Activated CD8-positive, alpha-beta T cell treated with anti-CD3 and anti-CD28 coated beads, Interleukin-2, amount 10 ng/mL, durations not matched to agents 7 days and 5 days (primary cell): ENCODE measurements at places on chromosomes 7 and 10. TPM values are rescaled to one million over a fixed set of nuclear protein-coding genes. Genes with fewer than 3 reads are reported as not detected.

The ANKRD30A gene
- not detected for total RNA-seq

The SDK1 gene
- total RNA-seq: 0.03 TPM

The HOXA1 gene
- total RNA-seq: 0.89 TPM

GRCh38 chr7:46291050-46291438 is 370.0 kb upstream of the IGFBP3 start:
- H3K27me3 ChIP-seq: no peaks in the 10 kb centered on the region
- no peaks in the 10 kb centered on the region for H3K36me3 ChIP-seq
- H3K4me3 ChIP-seq: no peak overlapping the region
- H3K4me1 ChIP-seq: no peaks in the 10 kb centered on the region

GRCh38 chr10:43218206-43218950 is 48.5 kb downstream of the RASGEF1A start:
- H3K4me1 ChIP-seq: peaks cover 4% of the 10 kb centered on the region
- no peak overlapping the region for H3K27ac ChIP-seq
- peaks cover 14% of the 10 kb centered on the region for H3K27me3 ChIP-seq
- no peaks in the 10 kb centered on the region for H3K36me3 ChIP-seq
- no peak for DNase-seq
- no peak overlapping the region for H3K4me3 ChIP-seq

DNA sequence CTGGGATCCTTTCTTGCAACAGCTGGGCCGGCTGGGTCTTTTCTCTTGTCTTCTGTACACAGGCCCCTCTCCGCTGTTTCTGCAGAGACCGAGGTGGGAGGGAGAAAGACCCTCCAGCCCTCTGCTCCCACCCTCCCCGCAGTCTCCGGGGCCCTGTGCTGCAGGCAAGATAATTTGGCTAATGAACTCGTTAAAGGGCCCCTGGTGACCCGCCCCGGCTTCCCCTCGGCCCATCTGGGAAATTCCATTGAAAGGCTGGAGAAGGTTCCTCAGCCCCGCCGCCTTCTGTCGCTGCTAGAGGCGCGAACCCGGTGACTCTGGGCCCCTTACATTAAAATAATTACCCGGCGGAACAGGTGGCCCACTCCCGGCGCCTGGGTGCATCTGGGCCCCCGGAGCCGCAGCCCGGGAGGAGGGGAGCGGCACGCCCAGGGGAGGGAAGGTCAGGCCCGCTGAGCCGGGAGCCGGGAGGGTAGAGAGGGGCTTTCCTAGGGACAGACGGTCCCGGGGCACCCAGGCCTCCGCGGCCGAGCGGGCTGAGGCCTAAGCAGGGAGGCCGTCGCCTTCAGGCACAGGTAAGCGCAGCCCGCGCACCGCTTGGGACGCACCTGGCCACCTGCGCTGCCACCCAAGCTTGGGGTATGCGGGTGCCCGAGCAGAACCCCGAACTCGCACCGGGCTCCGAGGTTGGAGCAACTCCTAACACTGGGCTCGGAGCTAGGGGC is 7.3 kb upstream of the MNX1 start:
- no peak overlapping the region for H3K27ac ChIP-seq
- H3K27me3 ChIP-seq: peaks cover 72% of the 10 kb centered on the region
- no peak overlapping the region for H3K4me3 ChIP-seq
- peaks cover 23% of the 10 kb centered on the region for H3K4me1 ChIP-seq
- no peaks in the 10 kb centered on the region for H3K36me3 ChIP-seq

DNA sequence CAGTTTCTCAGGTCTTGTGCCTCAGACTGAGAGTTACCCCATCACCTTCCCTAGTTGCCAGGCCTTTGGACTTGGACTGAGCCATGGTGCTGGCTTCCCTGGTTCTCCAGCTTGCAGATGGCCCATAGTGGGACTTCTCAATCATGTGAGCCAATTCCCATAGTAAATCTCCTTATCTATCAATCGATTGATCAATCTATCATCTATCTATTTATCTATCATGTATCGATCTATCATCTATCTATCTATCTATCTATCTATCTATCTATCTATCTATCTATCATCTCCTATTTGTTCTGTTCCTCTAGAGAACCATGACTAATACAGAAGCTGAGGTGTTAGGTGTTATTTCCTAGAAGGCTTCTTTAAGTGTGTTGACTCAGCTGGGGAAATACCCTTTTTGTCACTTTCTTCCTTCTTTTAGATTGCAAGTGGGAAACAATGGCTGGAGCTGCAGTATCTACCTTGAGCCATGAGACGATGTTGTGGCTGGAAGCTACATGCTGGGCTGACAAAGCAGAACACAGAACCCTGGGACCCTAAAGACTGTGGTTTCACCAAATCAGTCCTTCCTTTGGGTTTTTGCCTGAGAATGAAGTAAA is 234.7 kb upstream of the GLI3 start:
- H3K27ac ChIP-seq: no peak overlapping the region
- no peak for DNase-seq
- H3K4me3 ChIP-seq: no peak overlapping the region
- no peaks in the 10 kb centered on the region for H3K4me1 ChIP-seq
- H3K27me3 ChIP-seq: no peaks in the 10 kb centered on the region
- no peaks in the 10 kb centered on the region for H3K36me3 ChIP-seq

DNA sequence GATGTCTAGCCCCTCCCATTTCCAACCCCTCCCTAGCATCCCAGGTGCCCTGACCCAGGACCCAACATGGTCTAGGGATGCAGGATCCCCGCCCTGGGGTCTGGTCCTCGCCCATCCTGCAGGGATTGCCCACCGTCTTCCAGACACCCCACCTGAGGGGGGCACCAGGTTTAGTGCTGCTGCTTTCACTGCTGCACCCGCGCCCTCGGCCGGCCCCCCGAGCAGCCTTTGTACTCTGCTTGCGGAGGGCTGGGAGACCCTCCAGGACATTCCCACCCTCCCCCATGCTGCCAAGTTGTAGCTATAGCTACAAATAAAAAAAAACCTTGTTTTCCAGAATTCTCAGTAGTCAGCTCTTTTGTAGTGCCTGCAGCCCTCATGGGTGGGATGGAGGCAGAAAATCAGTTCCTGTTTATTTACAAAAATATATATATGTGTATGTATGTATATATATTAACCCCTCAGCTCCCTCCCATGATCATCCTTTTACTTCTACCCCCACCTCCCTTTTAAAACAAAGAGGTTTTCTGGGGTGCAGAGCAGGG is 9.7 kb downstream of the ZYX start:
- H3K27ac ChIP-seq: no peak overlapping the region
- peaks cover 37% of the 10 kb centered on the region for H3K4me1 ChIP-seq
- no peak for DNase-seq
- H3K4me3 ChIP-seq: no peak overlapping the region
- no peaks in the 10 kb centered on the region for H3K27me3 ChIP-seq

DNA sequence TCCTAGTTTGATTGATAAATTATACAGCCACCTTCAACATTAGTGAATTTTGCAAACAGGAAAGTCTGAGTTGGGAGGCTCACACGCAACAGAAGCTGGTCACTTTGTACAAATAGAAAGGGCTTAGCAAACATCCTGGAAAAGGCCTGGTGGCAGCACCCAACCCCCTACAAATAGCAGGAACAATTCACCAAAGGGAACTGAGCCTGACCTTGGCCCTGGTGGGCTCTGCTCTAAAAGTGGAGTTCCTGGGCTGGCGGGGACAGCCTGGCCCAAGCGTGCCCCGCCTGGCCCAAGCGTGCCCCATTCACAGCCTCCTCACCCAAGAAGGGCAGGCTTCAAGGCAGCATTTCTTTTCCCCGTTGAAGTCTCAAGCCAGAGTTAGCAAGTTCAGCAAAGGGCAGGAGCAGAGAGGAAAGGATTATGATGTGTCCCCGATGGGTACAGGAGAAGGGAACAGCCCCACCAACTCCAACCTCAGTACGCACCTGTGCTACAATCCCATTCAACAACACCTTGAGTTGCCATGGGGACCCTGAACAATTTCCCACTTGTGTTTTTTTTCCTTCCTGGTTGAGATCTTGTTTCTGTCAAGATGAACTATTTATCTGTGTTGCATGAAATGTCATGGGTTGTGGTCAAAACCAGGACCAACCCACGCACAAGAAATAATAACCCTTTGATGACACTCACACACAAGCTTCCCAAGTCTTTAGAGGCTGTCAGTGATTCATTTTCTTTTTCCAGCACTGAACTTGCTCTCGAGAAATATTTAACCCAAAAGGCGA is 43.4 kb downstream of the RGS10 start:
- H3K4me3 ChIP-seq: no peak overlapping the region
- peaks cover 70% of the 10 kb centered on the region for H3K36me3 ChIP-seq
- H3K4me1 ChIP-seq: peaks cover 92% of the 10 kb centered on the region
- DNase-seq: no peak
- H3K27ac ChIP-seq: peak overlapping the region; percentile 70

- DNase-seq: no peak
- peak overlapping the region; percentile 53 for H3K27ac ChIP-seq
- H3K27me3 ChIP-seq: peaks cover 24% of the 10 kb centered on the region
- no peak overlapping the region for H3K4me3 ChIP-seq
Observed at GRCh38 chr10:110324201-110324804, 19.6 kb upstream of the SMNDC1 start.

DNA sequence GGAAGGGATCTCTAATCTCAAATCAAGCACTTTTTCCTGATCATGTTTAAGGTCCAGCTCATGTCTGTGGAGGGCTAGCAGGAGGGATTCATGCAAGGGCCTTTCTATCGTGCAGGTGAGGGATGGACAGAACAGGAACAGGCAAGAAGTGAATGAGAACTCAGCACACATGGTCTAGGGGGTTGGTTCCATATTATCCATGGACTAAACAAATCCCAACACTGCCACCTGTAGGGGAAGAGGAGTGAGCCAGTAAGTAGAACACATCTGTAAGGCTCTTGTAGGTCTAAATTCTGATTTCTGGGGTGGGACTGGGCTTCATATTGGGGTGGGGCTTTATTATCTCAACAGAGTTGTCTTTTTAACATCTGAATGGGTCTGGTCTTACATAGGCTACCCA is 138.0 kb upstream of the TARP start:
- no peak overlapping the region for H3K4me3 ChIP-seq
- H3K27ac ChIP-seq: no peak overlapping the region
- H3K27me3 ChIP-seq: no peaks in the 10 kb centered on the region
- H3K4me1 ChIP-seq: peaks cover 18% of the 10 kb centered on the region

DNA sequence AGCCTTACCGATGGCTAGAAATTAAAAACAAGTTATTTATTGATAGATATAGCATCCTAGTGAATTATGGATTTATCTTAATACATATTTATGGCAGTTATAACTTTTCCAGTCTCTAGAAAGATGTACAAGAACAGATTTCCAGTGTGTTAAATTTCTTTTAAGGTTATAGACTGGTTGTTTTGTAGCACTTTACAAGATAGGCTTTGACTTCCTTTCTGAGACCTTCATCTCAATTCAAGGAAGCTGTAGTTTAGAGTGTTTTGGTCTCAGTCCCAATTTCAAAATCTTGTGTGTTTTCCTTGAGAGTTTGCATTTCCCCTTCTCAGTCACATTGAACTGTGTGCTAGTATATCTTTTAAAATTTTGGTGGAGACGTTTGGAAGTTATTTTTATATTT is 30.1 kb downstream of the PLEKHA1 start:
- no peaks in the 10 kb centered on the region for H3K27me3 ChIP-seq
- no peak overlapping the region for H3K4me3 ChIP-seq
- peaks cover 17% of the 10 kb centered on the region for H3K36me3 ChIP-seq
- no peak for DNase-seq
- no peak overlapping the region for H3K27ac ChIP-seq

DNA sequence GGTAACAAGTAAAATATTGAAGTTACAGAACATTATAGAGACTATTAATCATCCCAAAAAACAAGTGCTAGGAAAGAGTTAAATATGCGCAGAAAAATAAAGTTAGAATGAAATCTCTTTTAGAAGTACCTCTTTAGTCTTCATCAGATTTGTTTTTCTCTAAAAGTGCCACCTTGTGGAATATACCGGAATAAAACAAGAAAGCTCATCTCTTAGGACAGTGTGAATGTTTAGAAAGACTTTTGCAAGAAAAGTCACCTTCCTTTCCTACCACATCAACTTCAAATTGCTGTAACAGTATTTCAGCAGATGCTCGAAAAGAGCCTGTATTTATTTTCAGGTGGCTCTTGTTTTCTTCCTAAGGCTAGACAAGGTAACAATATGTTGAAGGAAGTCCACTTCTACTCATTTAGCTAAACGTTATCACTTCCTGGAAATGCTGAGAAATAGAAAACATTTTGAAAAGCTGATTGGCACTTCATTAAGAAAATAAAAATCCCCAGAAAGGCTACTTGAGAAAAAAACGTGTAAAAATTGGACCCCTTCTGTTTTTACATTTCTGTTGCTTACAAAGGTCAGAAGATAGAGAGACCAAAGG is 19.8 kb upstream of the FAM133B start:
- peaks cover 17% of the 10 kb centered on the region for H3K4me1 ChIP-seq
- DNase-seq: no peak
- peak overlapping the region; percentile 33 for H3K27ac ChIP-seq
- H3K27me3 ChIP-seq: no peaks in the 10 kb centered on the region

- DNase-seq: no peak
- peaks cover 21% of the 10 kb centered on the region for H3K4me1 ChIP-seq
- no peaks in the 10 kb centered on the region for H3K36me3 ChIP-seq
- no peak overlapping the region for H3K27ac ChIP-seq
- H3K4me3 ChIP-seq: no peak overlapping the region
- H3K27me3 ChIP-seq: peaks cover 2% of the 10 kb centered on the region
Observed at GRCh38 chr7:157278791-157279724, 57.7 kb upstream of the DNAJB6 start.

GRCh38 chr10:113767222-113767621 is 15.7 kb downstream of the PLEKHS1 start:
- DNase-seq: no peak
- peaks cover 47% of the 10 kb centered on the region for H3K27me3 ChIP-seq
- H3K4me1 ChIP-seq: no peaks in the 10 kb centered on the region
- H3K36me3 ChIP-seq: peaks cover 3% of the 10 kb centered on the region
